ENCODE measurements at places on chromosomes 1 and 21.

DNA sequence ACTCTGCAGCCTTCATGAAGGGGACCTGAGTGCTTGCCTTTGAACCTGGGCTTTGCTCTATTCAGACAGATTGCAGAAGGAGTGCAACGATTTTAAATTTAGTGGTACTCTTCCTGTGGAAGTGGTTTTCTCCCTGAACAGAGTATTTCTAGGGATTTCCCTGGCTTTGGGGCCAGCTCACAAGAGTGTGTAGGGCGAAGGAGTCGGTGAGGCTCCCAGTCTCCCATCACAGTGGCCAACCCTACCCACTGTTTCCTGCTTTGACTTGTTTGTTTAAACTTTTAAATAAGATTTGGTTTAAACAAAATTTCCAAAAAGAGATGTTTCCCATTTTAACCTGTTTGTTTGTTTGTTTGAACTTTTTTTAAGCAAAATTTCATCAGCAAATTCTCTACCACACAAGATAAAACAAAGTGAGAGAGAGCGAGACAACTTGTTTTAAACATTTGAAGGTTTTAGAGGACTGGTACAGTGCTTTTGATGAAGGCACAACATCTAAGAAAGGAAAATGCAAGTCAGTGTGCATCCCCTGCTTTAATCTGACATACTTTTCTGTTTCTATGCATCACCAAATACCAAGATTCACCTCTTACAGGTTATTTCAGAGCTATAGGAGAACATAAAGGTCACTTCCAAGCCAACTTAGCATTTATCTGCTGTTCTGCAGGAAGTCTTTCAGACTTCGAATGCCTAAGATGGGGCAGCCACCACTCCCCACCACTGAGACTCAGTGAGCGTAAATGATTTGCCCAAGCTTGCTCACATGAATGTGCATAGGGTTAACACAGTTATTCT lies 6.6 kb downstream of the SELP start:
- no peak for DNase-seq

DNA sequence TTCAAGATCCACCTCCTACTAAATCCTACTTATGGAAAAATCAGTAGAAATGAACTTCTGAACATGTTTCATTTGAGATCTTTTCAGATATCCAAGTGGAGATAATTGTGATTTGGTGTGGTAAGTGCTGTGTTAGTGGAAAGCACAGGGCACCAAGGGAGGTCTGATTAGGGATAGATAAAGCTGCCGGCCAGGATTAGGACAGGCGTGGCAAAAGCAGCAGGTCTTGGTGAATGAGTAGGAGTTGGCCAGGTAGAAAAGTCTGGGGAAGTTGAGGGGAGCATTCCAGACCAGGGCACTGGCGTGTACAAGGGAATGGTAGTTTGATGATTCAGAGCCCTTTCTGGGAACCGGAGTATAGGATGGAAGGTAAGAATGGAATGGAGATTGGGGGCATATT lies 47.8 kb downstream of the AZIN2 start:
- DNase-seq: no peak

- DNase-seq: no peak
Observed at GRCh38 chr1:231724876-231725647, 98.5 kb downstream of the DISC1 start.

DNA sequence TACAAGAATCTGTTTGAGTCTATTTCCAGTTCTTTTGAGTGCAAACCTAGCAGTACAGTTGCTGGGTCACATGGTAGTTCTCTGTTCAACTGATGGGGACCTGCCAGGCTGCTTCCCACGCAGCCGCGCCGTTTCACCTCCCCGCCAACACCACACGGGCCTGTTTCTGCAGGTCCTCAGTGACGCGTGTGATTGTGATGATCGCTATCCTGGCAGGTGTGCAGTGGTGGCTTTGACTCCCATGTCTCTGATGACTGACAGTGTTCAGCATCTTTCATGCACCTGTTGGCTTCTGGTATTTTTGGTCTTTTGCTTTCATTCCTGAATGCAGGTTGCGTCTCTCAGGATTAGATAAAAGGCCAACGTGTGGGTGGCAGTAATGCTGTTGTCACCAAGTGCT lies 41.6 kb downstream of the FAAP20 start:
- DNase-seq: no peak

DNA sequence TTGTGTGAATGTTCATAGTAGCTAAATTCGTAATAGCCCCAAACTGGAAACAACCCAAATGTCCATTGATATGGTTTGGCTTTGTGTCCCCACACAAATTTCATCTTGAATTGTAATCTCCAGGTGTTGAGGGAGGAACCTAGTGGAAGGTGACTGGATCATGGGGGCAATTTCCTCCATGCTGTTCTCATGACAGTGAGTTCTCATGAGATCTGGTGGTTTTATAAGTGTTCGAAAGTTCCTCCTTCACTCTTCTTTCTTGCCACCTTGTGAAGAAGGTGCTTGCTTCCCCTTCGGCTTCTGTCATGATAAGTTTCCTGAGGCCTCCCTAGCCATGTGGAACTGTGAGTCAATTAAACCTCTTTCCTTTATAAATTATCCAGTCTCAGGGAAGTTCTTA lies 11.3 kb downstream of the UBE2G2 start:
- DNase-seq: no peak

DNA sequence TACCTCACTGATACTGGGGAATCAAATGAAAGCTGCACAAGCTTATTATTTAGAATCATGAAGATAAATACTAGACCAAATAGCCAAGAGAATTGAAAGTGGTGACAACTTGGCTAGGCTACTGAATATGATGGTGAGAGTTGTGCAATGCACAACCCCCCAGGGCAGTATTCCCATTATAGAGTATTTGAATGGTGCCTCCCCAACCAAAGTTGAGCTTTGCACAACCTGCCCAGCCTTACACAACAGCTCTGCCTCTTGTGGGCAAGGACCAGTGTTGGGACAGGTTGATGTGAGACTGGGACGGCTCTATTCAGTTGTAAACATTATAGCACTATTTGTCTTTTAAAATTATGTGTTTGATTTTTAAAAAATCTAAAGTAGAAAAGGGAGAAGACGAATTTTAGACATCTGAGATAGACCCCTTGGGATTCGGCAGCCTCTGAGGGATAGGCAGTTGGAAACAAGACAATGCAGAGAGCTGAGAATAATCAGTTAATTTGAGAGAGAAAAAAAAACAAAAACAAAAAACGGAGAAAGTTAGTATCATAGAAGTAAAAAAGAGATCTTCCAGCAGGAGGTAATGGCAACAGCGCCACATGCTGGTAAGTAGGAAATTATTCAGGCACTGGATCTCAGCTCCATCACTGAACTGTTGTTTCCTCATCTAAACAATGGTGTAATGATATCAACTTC lies 91.0 kb upstream of the KCNA3 start:
- DNase-seq: no peak

GRCh38 chr21:33042812-33043211 lies 17.1 kb downstream of the OLIG2 start:
- no peak for DNase-seq

- no peak for DNase-seq
Observed at GRCh38 chr1:10726355-10726754, 70.1 kb downstream of the CASZ1 start.

- no peak for DNase-seq
Observed at GRCh38 chr21:33419538-33420123, 16.4 kb downstream of the IFNGR2 start.

DNA sequence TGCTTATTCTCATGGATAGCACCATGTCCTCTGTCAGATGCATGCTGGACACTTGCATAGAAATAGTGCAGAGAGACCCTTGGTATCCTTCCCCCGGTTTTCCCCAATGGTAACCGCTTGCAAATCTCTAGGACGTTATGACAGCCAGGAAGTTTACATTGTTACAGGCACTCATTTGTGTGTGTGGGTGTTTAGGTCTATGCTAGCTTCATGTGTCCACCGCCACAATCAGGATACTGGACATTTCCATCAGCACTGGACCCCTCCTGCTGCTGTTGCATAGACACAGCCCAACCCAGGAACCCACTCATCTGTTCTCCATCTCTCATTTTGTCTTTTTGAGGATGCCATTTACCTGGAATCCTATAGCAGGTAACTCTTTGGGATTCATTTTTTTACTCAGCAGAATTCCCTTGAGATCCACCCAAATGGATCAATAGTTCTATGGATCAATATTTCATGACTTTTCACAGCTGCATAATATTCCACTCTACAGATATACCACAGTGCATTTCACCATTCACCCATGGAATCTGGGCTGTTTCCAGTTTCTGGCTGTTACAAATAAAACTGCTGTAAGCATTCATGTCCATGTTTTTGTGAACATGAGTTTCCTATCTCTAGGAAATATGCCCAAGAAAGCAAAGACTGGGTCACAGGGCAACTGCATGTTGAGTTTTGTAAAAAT lies 6.6 kb upstream of the WNT9A start:
- no peak for DNase-seq

DNA sequence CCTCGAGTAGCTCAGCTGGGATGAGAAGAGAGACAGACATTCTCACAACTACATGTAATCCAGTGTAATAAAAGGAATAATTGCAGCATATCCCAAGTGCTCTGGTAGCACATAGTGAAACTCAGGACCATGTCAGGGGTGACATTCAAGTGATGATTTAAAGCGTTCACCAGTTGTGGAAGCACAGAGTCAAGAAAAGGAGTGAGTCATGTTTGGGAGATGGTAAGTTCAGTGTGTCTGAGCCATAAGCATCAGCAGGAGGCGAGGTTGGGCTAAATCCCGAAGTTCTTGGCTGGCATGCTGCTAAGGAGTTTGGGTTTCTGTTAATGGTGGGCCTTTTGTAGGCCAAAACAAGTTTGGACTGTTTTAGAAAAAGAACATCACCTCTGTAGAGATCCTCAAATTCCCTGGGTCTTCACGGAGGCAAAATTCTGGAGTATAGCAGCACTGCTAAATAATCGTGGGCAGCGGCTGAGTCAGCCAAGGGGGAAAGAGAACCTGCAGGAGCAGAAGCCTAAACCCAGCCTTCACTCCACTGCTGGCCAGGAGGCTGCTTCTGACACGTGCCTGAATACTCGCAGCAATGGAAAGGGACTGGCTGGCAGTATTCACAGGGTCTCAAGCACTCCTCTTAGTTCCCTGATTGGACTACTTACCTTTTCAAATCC lies 7.2 kb upstream of the NHLH1 start:
- DNase-seq: no peak

DNA sequence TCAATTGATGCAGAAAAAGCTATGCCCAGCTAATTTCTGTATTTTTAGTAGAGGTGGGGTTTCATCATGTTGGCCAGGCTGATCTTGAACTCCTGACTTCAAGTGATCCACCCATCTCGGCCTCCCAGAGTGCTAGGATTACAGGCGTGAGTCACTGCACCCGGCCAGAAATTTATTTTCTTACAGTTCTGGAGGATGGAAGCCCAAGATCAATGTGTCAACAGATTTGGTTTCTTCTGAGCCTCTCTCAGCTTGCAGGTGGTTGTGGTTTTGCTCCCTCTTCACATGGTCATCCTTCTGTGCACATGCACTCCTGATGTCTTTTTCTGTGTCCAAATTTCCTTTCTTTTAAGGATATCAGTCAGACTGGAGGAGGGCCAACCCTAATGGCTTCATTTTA lies 35.6 kb downstream of the SHCBP1L start:
- no peak for DNase-seq

GRCh38 chr1:177306019-177306415 lies 135.3 kb downstream of the BRINP2 start:
- no peak for DNase-seq

DNA sequence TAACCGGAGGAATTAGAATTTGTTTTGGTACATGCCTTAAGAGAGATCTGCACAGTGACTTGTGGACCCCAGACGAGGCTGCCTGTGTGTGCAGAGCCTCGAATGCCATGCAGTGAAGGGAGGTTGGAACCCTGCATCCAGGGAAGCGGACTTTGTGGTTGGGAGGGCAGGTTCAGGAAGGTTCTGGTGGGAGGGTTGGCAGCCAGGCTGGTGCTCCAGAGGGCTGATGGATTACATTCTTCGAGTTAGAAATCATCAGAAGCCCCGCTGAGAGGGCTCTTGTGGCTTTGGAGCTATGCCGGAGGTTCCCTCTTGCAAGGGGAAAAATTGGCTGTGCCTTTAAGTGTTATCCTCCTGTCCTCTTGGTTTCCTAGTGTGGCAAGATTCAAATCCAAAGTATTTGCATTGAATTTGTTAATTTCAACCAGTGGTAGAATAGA lies 21.1 kb downstream of the ROR1 start:
- DNase-seq: no peak

DNA sequence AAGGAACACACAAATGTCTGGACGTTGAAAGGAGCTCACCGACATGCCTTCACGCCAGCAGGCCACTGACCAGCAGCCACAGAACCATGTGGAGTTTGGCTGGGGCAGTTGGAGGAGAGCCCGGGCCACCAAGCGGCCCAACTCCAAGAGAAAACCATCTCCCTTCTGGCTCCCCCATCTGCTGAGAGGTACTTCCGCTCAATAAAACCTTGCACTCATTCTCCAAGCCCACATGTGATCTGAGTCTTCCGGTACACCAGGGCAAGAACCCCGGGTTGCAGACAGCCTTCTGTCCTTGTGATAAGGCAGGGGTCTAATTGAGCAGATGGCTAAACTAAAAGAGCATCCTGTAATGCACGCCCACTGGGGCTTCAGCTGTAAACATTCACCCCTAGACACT lies 24.4 kb downstream of the RGS4 start:
- no peak for DNase-seq

- DNase-seq: no peak
Observed at GRCh38 chr1:116111524-116112021, 374 bp downstream of the MAB21L3 start.

- DNase-seq: no peak
Observed at GRCh38 chr1:154348429-154349076, 23.2 kb downstream of the ATP8B2 start.

DNA sequence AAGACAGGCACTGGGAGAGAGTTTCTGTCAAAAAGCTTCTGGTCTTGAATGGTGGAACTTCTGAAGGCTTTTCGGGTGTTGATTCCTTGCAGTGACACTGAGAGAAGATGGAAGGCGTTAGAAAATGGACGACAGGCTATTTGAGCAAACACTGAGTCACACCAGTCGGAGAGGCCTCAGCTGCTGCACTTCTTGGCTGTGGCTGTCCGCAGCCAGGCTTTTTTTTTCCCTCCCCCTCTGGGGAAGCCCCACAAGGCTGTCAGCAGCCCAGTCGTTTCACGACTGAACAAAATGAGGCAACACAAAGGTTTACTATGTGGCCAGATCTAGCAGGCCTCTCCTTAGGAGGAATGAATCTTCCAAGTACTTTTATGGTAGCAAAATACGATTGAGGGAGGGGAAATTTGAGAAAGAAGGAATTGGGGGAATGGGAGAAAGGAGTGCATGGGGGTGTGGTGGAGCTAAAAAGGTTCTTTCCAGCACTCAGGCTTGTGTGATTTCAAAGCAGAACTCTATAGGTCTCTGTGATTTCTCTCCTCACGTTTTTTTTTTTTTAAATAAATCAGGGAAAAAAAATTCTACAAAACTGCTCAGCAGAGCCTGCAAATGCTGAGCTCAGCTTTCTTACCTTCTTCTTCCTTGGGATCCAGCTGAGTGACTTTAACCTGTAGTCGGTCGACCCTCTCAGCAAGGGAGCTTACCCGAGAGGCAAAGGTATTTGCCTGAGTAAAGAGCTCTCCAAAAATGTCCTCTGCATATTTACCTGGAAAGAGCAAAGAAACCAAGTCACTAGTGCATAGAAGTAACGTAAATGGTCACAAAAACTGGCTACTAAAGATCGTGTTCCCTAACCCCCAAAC lies 26.1 kb downstream of the GPR3 start:
- peak; percentile 69 for DNase-seq

- DNase-seq: no peak
Observed at GRCh38 chr21:14864211-14865021, 200.4 kb downstream of the NRIP1 start.
